ENCODE measurements at places on chromosomes 4 and X.

- no peak for DNase-seq
Observed at GRCh38 chr4:102400898-102401297, 55.6 kb upstream of the SLC39A8 start.

GRCh38 chrX:12701628-12702027, 89.6 kb upstream of the PRPS2 start:
- peak; percentile 13 for DNase-seq

DNA sequence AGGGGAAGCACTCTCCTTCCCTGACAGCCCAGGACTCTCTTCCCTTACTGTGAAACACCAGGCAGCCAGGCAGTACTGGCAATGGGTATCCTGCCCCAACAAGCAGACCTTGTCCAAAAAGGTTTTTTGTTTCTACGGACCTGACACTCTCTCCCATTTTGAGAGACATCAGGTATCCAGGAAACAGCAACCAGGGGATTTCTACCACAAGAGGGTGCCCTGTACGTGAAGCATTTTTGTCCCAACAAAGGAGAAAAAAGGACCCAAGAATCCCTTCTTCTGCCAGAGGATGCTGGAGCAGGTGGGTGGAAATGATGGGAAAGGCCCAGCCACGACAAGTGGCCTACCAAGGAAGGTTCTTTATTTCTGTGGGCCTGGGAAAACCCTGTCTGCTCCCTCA, 65.7 kb upstream of the FGF13 start:
- DNase-seq: no peak

DNA sequence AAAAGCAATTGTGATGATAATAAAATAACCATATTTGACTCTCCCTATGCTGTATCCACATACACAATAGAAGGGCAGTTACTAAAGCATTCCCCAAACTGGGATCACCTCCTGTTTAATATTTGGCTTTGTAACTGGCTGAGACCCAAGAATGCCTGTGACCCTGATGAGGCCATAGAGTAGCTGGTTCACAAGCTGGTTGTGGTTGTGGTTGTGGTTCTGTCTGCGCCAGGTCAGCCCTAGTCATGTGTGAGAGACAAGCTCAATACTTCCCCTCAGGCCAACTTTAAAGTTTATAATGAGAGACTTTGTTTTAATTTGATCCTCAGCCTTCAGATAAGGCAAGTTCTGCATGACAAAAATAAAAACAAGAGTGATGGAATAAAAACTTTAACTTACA, 209.9 kb downstream of the PARM1 start:
- no peak for DNase-seq

DNA sequence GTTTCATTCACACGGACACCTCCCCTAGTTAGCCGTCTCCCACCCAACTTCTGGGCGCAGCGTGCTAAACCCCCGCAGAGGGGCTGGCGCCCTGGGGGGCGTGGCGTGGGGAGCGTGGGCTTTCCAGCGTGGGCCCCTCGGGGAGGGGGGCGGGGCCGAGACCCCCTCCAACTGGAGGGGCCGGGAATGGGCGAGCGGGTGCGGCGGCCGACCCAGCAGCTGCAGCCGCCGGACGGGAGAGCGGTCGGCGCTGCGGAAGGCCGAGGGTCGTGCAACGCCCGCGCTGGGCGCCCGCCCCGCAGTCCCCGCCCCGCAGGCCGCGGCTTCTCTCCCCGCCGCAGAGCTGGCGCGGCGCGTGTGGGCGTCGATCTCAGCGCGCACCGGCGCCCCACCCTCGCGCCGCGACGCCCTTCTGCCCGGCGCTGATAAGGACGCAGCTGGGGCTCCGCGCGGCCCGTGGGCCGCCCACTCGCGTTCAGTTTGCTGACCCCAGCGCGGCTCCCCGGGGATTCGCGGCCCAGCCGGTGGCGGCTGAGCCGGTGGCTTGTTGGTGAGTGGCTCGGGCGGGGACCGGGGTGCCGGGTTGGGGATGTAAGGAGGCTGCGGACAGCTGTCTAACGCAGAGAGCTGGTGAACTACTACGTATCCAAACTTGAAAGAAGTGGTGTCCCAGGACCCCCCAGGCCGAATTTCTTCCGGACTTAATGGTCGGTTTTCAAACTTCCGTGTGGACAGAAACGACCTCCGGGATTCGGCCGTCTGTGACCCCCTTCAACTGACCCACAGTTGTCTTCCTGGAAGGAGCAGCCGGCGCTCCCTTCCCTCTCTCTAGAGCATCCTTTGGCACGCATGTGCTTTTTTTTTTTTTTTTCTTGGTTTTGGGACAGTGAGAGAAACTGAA, 1.5 kb downstream of the FHDC1 start:
- no peak for DNase-seq

GRCh38 chrX:3052860-3053259, 11.6 kb downstream of the ARSF start:
- DNase-seq: no peak

DNA sequence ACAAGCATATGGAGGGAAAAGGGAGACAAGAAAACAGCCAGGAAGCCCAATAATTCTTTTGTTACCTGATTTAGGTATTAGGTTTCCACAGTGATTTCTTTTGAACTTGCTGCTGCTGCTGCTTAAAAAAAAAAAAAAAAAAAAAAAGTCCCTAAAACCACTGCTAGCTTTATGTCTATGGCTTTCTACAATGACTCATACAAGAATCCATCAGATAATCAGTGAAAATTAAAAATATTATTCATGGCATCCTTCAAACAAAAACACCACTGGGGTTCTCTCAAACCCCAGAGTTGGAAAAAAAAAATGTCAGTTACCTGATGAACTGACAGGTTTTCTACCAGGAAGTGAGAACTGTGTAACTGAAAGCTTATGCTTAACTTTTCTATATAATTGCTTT, 14.3 kb downstream of the EPHA5 start:
- no peak for DNase-seq

DNA sequence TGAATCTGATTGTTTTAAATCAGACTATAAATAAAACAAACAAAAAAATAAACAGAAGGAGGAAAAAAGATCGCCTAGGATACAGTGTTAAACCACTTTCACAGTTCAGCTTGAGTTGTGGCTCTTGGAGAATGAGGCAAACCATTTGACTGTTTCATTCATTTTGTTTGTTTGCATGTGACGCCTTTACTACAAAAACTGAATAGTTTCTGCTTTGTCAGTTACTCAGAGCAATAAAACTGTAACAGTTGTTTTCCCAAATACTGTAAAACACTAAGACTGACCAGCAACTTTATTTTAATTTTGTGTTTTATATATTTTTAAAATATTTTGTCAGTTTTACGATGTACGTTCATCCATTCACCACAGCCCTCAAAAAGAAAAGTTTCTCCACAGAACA, 214.5 kb downstream of the FBXW7 start:
- DNase-seq: no peak

DNA sequence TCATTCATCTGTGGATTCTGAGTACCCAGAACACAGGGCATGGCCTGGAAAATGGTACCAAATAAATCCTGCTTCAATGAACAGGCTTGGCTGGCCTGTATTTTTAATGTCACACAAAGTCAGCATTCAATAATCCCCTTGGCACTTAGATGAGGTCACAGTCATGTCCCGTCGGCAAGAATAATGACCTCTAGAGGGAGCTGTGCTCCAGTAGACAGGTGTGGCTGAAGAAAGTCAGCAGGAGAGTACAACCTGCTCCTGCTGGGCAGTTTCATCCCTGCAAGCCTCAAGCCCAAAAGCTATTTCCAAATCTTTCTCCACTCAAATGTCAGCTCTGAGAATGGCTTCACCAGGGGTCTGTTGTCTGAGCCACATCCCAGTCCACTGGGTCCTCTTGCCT, 404.0 kb upstream of the F9 start:
- no peak for DNase-seq

DNA sequence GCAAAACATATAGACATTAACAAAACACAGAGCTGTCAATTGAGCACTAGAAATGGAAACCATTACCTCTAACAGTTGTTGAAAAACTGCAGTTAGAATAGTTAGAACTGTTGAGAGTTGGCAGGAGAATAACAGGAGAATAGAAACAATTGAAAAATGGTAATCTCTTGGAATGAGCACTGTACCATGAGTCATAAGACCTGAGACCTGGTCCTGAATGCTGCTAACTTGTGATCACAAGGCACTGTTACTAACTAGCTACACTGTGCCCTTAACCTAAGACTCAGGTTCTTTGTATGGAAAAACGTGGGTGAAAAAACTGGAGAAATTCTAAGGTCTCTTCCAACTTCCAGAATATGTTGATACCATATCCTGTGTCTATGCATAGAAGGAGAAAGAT, 29.3 kb downstream of the FAM114A1 start:
- no peak for DNase-seq

GRCh38 chr4:149801416-149801815, 14.2 kb downstream of the IQCM start:
- no peak for DNase-seq

GRCh38 chrX:17923546-17923945, 62.4 kb upstream of the RAI2 start:
- no peak for DNase-seq

DNA sequence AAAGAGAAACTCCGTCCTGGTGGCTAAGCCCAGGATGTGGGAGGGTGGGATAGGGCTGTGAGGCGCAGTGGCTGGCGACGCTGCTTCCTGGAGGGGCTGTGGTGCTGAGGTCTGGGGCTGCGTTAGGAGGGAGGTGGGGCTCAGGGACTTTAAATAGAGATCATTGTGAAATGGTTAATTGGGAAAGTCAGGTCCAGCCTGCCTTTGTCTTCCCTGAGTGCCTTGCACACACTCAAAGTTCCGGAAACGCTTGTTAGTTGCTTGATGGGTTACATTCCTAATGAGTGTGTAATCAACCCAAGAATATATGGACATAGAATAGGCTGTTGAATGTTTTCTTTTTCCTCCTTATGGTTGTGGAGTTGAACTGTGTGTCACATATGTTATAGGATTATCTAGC, 55.7 kb upstream of the CLDN34 start:
- no peak for DNase-seq

- no peak for DNase-seq
Observed at GRCh38 chr4:159280442-159281172, 177.7 kb downstream of the RAPGEF2 start.

GRCh38 chr4:15385928-15386327, 41.9 kb upstream of the C1QTNF7 start:
- no peak for DNase-seq

- no peak for DNase-seq
Observed at GRCh38 chr4:125666635-125667034, 351.9 kb downstream of the FAT4 start.

DNA sequence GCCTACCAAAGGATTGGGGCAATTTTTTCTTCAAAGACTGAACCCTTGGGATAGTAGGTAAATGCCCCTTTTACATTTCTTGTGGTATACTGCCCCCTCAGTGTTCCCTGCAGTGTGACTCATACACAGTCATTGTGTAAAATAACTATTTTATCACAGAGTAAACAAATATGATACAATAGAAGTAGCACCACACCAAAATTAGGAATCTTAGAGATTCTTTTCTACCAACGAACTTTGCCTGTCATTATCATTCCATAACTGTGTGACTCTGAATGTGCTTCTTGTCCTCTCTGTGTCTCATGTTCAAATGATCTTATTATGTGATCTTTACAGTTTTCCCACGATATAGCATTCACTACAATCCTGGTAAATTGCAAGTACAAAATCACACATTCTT, 517.0 kb downstream of the ZIC3 start:
- no peak for DNase-seq

- DNase-seq: peak; percentile 53
Observed at GRCh38 chr4:38310446-38311043, 350.3 kb downstream of the PTTG2 start.

DNA sequence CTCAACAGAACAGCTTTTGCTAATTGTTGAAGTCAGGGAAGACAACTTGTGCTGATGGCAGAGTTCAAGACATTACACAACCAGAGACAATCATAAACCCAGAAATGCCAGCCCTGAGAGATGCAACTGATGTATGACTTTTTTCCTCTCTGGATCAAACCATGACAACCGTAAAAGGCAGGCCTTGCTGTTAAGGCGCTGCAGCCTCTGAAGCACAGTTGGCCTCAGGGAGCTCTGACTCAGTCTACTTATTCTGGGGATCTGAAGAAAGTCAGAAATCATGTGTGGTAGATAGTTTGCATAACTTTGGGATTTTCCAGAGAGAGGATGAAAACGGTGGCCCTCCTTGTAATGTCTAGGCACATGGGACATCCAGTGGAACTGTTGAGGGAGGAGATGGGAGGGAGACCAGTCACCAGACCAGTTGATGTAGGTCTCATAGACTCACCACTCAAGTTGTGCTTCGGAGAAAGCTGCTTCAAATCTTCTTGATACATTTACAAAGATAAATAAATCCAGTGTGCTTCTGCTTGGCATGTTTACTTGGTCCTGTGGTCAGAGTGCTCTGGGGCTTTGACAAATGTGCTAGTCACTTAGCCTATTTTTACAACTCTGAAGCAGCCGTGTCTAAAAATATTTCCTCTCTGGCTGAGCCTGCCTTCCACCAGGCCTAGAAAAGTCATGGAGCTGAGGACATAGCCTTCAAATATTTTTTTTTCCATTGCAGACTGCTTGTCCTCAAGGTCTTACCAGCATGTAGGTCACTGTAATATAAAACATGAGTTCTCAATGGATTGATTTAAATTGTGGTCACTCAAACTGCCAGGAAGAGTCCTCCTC, 7.5 kb downstream of the HADH start:
- DNase-seq: no peak

GRCh38 chr4:5463936-5464650, 244.3 kb downstream of the EVC2 start:
- DNase-seq: no peak

DNA sequence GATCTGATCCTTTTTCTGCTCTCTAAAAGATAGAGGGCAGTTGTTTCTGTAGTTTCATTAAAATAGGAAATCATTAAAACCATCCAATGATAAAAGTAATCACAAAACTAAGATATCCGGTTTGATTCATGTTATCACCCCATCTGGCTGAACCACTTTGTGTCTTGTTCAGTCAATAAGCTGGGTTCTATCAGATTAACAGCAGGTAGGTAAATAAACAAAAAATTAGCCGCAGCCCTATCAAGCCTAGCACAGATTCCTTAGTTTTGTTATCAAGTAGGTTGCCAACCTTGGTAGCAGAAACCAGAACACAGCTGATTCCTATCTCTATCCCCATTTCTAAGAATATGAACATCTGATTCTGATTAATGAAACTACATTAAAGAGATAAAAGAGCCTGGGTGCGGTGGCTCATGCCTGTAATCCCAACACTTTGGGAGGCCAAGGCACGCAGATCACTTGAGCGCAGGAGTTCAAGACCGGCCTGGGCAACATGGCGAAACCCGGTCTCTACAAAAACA, 118.6 kb upstream of the PLAC1 start:
- no peak for DNase-seq

- no peak for DNase-seq
Observed at GRCh38 chrX:67545036-67545821, 1.4 kb downstream of the AR start.

- no peak for DNase-seq
Observed at GRCh38 chrX:74117962-74118902, 185.7 kb upstream of the ZCCHC13 start.

- no peak for DNase-seq
Observed at GRCh38 chr4:89363786-89364185, 56.2 kb upstream of the GPRIN3 start.

DNA sequence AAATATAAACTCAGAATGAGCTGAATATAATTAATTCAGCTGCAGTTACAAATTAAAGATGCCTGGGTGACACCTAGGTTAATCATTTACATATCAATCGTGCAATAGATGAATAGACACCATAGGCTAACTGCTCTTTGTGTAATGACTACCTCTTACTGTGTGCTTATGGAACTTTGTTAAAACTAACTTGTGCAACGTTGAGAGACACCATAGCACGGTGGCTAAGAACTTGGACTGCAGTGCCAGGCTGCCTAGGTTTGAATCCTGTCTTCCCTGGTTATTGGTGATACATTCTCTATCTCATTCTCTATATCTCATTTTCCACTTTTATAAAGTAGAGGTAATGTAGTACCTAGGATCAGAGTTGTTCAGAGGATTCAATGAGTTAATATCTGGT, 46.9 kb downstream of the SMAD1 start:
- no peak for DNase-seq

All from CD4-positive, alpha-beta T cell treated with Interferon gamma for 1 hour (primary cell).